ENCODE measurements at places on chromosomes 1 and 21. TPM values are rescaled to one million over a fixed set of nuclear protein-coding genes. Genes with fewer than 3 reads are reported as not detected.

DNA sequence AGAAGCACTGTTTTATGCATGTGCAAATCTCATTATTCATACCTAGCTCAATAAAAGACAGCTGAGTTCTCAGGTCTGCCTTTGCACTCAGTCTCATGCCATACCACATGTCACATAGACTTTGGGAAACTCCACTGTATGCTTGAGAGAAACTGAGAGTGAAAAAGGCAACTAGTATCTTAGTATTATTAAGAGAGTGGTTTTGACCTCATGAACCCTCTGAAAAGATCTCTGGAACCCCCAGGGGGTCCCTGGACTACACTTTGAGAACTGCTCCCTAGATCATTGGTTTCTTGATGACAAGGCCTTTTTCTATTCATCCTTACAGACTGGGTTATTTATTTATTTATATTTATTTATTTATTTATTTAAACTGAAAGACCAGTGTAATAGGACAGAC lies 3.7 kb upstream of the RHEX start:
- no peak for DNase-seq
- H3K27me3 ChIP-seq: peaks cover 5% of the 10 kb centered on the region
- no peaks in the 10 kb centered on the region for H3K36me3 ChIP-seq

DNA sequence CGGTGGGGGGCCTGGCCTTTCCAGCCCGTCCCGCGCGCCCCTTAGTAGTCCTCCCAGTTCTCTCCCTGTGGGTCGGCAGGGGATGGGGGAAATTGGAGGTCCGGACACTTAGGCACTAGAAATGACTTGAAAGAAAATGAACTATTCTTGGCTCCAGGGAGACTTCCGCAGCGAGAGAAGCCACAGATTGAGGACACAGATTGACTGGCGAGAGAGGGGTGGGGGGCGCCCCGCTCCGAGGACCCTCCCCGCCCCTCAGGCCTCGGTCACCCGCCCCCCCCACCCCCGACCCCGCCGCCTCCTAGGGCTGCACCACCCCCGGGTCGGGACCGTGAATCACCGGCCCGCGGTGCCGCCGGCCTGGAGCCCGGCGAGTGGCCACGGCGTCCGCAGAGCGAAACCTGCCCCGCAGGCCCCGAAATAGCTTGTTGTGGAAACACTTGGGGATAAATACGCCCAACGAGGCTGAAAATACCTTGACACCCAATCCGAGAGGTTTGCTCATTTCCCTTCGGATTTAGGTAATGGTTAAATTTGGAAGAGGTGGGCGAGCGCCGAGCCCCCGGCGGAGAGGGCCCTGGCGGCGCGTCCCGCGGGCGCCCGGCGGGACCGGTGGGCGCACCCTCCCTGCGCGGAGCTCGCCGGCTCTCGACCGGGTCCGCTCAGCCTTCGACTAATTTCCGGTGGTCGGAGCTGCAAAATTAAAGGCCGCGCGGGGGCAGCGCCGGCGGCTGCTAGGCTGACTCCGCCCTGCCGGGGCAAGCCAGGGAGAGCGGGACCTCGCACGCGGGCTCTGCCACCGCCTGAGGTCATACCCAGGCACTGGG lies at the start of gene GFI1:
TSS of gene GFI1 (minus strand) at position 675 of the 827 bp plus-strand sequence. CDS start 3,438 bp downstream, outside the sequence.
- H3K4me1 ChIP-seq: peaks cover 48% of the 10 kb centered on the region
- no peaks in the 10 kb centered on the region for H3K36me3 ChIP-seq
- peak within 1 kb of the TSS; percentile 47 for H3K4me3 ChIP-seq
- DNase-seq: no peak
- H3K27ac ChIP-seq: no peak within 1 kb of the TSS
- peaks cover 51% of the 10 kb centered on the region for H3K27me3 ChIP-seq

Gene KIF2C
- 44.3 TPM for total RNA-seq

- no peaks in the 10 kb centered on the region for H3K36me3 ChIP-seq
- H3K4me3 ChIP-seq: no peak overlapping the region
- H3K27me3 ChIP-seq: no peaks in the 10 kb centered on the region
- DNase-seq: no peak
Measured at GRCh38 chr1:37009521-37009920, 24.8 kb downstream of the GRIK3 start.

DNA sequence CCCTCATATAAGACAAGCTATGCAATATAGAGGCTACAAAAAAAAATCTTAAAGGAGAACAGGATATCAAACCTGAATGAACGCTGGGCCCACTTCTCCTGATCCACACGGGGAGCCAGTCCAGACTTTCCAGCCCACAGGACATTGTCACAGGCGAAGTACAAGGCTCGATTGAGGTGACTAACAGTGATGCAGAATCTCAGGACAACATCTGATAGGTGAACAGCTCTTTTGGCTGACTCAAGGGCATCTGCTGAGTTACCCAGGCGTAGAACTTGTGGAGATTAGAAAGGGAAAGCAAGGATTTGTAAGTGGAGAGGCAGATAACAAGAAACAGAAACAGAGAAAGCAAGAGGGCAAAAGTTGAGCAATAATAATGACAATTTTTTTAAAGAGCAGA lies 1.8 kb downstream of the PEX11B start:
- H3K27me3 ChIP-seq: no peaks in the 10 kb centered on the region
- peaks cover 16% of the 10 kb centered on the region for H3K4me1 ChIP-seq
- no peak overlapping the region for H3K27ac ChIP-seq
- no peak overlapping the region for H3K4me3 ChIP-seq

DNA sequence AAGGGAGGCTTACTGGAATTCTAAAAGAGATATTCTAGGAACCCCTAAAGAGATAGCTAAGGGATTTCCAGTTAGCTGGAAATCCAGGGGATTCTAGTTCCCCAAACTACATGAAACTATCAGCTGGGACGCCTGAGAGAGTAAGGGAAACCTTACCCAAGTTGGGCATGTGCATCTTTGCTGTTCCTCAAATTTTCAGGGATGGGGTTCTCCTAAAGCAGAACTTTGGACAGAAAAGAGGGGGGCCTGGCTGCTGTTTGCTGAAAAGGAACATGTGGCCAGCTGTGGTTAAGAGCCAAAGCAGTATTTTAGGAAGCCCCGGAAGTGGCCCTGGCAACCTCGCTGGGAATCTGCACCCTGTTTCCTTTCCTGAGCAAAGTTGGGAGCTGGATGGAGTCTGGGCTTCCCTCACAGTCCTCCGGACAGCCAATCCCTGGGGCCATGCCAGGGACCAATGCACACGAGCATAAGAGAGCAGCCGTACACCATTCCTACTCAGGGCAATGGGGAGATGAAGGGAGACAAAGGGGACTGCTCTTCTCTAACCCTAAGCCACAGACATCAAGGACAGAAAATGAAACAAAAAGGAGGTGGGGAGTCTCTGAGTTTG lies 154.3 kb downstream of the PLXNA2 start:
- H3K36me3 ChIP-seq: peaks cover 37% of the 10 kb centered on the region
- H3K27ac ChIP-seq: no peak overlapping the region
- H3K27me3 ChIP-seq: no peaks in the 10 kb centered on the region
- no peak overlapping the region for H3K4me3 ChIP-seq
- no peaks in the 10 kb centered on the region for H3K4me1 ChIP-seq
- DNase-seq: no peak

Gene PLEKHN1
- total RNA-seq: 0.88 TPM

- peak overlapping the region; percentile 46 for H3K4me3 ChIP-seq
- peaks cover 11% of the 10 kb centered on the region for H3K36me3 ChIP-seq
- H3K4me1 ChIP-seq: peaks cover 16% of the 10 kb centered on the region
- H3K27ac ChIP-seq: peak overlapping the region; percentile 46
- peak; percentile 81 for DNase-seq
Measured at GRCh38 chr1:155241069-155241679, 14.1 kb downstream of the ENTREP3 start.

Gene RGL1
- total RNA-seq: 35.3 TPM

Gene KRTAP19-4
- not detected for total RNA-seq

Gene CA6
- not detected for total RNA-seq

Gene LRRC3
- total RNA-seq: 4.2 TPM

Data from endothelial cell of umbilical vein (primary cell).